MM.1S (cell line): ENCODE measurements at places on chromosomes 1 and 21.
A peak's percentile ranks its signal among the peaks of the same experiment; 100 is the strongest.

GRCh38 chr1:113674591-113674990 is 84.7 kb downstream of the PHTF1 start:
- no peak for DNase-seq

DNA sequence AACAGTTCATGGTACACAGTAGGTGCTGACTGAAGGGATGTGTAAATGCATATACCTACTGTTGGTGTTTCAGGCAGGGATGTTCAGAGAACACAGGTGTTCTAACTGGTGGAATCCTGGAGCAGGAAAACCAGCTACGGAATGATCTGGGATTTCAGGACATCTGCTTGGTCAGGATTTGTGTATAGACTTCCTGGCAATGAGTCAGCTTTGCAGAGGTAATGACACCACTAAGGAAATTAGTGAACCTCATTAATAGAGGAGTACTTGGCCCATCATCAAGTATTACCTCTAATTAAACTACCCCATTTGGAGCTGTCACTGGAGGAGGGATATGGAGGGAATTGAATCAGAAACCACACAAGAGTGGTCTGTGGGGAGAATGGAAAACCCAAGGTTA is 7.3 kb downstream of the MRPL37 start:
- no peak for DNase-seq

DNA sequence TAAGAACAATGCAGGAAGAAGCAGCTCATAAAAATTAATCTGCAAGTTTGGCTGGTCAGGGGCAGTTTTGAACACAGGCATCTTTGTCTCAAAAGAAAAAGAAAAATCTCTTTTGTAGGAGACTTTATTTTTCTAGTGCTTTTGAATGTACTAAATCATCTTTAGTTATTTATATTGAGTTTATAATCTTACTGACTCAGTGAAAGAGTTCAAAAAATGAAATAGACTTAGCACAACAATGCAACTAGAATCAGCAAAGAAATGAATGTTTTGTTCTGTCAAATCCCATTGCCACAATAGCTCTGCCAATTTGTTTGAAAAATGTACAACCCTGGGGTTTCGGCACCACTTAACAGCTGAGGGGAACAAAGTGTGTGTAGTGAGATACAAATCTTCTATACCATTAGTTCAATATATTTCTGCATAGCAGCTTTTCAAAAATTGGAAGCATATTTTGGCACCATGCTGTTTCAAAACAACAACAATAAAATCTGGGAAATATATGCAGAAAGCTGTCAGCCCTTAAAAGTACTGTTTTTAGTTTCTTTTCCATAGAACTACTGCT is 1969.1 kb downstream of the MRPL39 start:
- no peak for DNase-seq

- DNase-seq, result no peak
Observed at GRCh38 chr1:115432061-115432460, 94.0 kb upstream of the NGF start.

GRCh38 chr1:22676916-22677583 is 24.0 kb downstream of the C1QB start:
- no peak for DNase-seq

- DNase-seq, result no peak
Observed at GRCh38 chr21:37531431-37531932, 164.9 kb downstream of the DYRK1A start.

DNA sequence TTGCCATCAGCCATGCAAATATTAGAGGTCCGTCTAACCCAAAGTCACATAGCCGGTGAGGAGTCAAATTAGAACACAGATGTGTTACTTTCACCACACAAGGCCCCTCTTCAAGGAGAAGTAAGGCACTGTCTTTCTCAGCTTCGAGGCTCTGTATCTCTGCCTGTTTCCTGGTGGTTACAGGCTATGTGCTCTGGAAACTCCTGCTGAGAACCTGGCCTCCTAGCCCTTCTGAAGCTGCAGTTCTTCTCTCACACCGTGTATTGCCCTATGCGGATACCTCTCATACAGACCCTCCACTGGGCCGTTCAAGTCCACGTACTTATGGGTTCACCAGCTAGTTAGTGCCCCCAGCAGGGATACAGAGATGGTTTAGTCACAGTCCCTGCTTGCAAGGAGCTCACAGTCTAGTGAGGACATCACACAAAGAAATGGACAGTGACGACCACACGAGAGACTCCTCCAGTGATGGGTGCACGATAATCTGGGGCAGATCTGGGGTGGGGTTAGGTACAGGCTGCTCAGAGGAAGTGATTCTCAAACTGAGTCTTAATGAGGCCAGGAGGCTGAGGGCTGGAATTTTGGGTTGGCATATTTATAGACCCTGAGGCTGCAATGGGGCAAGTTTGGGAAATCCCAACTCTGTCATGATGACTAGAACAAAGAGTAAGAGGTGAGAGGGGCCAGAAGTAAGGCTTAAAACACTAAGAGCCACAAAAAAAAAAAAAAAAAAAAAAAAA is 22.8 kb upstream of the ELOA start:
- no peak for DNase-seq

DNA sequence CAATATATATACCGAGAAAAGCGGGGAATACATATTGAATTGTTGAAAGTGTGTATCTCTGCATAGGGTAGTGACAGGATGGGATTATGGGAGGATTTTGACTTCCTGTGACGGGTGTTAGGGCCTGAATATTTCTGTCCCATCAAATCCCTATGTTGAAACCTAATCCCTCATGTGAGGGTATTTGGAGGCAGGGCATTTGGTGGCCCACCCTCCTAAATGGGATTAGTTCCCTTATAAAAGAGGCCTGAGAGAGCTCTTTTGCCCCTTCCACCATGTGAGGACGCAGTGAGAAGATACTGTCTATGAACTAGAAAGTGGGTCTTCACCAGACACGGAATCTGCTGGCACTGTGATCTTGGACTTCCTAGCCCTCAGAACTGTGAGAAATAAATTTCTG is 137.3 kb downstream of the ZSCAN20 start:
- DNase-seq, result no peak

DNA sequence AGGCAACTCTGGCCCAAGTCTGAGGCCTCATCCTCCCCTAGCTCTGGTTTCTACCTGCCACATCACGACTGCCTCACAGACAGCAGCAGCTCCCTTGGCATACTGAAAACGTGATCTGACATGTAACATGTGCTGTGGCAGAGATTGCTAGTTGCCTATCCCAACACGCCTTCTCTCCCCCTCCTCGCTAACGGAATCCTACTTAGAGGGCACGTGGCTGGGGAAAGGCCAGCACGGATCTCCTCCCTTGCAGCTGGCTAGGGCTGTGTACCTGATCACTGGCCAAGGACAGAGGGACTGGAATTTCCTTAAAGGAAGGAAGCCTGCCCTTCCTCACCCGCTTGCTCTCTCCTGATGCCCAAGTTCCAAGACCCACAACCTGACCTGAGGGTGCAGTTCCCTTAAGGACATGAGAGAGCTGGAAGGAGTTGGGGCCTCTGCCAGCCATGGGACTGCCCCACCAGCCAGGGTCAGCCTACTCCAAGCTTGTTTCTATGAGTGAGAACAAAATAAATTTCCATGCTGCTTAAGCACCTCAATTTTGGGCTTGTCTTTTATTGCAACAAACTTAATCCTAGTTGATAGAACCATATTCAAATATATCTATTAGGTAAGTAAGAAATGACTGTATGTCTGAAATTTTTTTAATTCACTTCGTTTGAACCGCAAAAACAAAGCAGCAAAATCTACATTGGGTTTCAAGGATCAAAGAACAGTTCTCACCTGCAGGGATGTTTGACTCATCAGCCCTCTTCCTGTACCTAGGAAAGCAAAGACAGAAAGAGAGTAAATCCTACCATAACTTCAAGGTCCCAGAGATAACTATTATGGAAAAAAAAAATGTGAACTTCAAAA is 7.2 kb downstream of the SETD4 start:
- DNase-seq, result no peak

GRCh38 chr1:212488436-212489283 is 55.9 kb downstream of the NENF start:
- DNase-seq, result peak; percentile 92

DNA sequence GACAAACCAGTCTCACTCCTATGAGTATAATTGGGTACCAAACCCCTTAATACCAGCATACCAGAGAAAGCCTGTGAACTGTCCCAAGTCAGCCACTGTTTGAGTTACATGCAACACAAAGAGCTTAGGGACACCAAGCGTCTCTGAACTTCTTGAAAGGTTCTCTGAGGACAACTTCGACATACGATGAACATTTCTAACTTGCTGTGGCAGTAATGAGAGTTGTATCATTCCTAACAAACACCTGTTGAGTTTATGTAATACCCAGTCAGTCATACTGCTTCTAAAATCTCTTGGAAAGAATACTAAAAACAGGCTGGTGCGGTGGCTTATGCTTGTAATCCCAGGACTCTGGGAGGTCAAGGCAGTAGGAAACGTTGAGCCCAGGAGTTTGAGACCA is 18.4 kb downstream of the CCT8 start:
- DNase-seq, result no peak

DNA sequence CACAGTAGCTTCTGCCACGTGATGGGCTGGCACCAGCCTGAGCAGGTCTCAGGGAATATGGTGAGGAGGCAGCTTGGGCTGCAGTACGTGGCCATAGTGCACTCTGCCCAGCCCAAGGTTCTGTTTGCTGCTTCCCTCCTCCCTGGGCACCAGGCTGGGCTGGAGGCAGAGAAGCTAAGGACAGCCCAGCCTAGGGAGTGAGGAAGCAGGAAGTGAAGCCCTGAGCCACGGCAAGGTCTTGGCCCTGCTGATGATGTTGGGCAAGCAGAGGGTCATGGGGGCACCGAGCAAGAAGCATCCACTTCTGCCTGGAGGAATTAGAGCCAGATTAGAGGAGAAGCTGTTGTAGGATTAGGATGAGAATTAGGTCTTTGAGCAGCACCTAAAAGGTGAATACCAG is 326.7 kb upstream of the VAMP3 start:
- DNase-seq, result no peak

DNA sequence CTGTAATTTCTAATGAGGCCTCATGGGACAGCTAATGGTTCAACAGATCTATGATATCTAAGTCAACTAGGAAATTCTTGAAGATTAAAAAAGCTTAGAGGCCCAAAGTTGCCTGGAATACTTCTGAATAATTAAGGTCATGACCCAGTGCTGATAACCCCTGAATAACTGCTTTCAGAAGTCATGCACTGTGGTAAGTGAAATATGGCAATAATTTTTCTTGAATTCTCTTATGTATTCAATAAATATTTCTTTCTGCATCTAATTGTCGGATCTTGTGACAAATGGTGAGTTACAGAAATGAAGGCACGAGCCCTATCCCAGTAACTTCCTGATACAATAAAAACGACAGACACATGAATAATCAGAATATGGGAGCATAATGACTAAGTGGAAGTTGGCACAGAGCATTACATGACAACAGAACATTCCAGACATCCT is 219.3 kb upstream of the GREM2 start:
- no peak for DNase-seq

DNA sequence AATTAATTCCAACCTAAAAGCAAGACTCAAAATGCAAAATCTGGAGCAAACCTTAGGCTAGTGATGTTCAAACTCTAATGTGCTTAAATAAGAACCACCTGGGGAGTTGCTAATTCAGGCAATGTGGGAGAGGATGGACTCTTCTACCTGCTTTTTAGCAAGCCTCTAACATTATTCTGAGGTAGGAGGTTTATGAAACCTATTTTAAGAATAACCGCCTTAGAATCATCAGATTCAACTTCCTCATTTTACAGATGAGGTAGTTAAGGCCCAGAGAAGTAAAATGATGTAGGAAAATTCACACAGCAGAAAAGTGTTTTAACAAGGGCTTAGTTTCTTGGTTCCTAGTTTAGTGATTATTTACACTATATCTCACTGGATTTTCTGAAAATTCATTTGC is 8.6 kb upstream of the NTNG1 start:
- peak; percentile 10 for DNase-seq

DNA sequence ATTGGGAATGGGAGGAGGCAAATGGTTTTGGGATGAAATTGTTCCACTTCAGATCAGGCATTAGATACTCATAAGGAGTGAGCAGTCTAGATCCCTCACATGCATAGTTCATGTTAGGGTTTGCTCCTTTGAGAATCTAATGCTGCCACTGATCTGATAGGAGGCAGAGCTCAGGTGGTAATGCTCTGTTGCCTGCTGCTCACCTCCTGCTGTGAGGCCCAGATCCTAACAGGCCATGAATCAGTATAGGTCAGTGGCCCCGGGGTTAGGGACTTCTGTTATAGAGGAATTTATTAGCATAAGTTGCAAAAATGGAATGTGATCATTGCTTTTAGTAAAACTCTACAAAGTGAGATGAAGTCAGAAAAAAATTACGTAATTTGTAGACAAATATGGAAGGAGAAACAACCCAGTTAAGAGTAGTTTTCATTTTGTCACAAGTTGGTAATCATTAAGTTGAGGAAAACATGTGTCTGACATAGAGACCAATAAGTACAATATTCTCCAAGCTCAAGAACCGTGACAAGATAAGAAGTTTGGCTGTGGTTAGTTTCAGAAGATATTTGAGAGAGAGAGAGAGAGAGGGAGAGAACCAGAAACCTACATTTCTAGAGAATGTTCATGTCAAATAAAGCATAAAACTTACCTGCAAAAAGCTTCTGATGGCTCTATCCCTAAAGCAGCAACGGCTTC is 689.7 kb upstream of the PRMT6 start:
- DNase-seq, result no peak

DNA sequence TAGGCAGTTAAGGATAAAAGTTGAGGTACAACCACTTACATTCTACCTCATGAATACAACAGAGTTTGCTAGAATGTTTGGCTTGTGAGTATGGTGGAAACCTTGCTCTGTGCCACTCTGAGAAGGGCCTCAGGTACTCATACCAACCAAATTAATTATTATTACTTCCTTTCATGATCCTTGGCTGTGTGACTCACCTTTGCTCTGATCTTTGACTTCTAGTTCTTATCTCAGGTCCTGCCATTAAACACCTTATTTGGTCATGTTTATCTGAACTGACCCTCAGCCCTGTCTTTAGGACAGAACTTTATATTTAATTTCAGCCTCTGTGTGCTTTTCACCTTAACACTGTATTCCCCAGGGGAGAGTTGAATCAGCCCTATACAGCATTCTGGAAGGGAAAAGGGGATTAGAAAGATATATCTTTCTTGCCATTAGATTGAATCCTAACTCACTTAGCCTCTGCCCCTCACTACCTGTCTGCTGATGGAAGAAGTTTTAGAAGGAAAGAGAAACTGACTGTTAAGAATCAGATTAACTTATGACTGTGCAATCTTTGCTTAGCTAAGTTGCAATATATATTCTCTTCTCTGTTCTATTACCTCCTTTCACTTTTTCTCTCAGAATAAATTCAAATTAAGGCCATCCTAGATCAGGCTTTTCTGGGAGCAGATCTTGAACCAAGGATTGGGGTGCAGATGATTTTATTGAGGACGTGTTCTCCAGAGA is 260.4 kb upstream of the DPYD start:
- DNase-seq, result no peak

DNA sequence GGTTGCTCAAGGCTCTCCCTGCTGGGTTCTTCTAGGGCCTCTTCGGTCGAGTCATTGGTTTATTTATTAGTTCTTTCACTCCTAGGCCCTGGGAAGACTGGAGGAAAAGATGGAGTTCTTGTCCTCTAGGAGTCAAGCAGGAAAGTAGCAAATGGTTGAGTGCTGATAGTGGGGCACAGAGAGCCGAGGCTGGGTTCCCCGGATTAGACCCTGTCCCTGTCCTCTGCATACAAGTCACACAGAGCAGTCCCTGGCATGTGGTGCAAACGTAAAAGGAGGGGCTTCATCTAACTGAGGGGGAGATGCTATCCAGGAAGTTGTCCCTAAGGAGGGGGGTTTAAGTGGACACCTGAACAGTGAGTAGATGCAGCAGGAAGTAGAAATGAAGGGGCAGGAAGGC is 19.2 kb upstream of the KCNE2 start:
- DNase-seq, result no peak

GRCh38 chr1:31437433-31438037 is 24.5 kb downstream of the SERINC2 start:
- no peak for DNase-seq

- DNase-seq, result no peak
Observed at GRCh38 chr21:33018707-33019465, 6.8 kb upstream of the OLIG2 start.
